ENCODE measurements at places on chromosomes 3 and 15.

DNA sequence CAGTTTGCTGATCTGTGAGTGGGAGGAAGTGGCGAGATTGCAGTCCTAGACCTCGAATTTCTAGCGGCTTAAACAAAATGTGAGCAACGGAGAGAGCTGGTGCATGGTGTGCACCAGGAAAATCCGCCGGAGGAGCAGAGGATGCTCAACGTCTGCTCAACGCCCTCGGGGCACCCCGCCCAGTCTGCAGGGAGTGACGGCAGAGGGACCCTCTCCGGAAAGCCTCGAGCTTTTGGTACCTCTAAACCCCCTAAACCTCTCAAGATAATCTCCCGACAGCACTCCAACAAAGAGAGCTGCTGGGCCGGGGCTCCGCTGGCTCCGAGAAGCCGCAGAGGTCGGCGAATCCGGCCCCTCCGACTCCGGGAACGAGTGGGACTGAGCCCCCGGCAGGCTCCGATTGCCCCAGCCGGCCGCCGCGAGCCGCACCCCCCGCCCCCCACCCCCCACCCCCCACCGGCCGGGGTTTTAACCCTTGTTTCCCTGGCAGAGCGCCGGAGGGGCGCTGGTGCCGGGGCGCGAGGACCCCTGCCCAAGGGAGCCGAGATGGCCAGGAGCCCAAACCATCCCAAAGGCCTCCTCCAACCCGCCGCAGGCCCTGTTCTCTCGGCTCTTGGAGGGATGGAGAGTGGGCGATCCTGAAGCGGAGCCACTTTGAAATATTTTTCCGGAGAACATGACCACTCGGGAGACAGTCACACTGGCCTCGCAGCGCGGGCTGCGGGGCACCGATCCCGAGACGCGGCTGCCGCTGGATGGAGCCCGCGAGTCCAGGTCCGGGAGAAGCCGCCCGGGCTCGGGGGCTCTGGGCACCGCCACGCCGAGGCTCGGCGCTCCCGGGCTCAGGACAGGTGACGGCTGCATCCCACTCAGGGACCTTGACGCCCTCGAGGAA lies 1.5 kb downstream of the MEGF11 start:
- DNase-seq, result peak; percentile 69

DNA sequence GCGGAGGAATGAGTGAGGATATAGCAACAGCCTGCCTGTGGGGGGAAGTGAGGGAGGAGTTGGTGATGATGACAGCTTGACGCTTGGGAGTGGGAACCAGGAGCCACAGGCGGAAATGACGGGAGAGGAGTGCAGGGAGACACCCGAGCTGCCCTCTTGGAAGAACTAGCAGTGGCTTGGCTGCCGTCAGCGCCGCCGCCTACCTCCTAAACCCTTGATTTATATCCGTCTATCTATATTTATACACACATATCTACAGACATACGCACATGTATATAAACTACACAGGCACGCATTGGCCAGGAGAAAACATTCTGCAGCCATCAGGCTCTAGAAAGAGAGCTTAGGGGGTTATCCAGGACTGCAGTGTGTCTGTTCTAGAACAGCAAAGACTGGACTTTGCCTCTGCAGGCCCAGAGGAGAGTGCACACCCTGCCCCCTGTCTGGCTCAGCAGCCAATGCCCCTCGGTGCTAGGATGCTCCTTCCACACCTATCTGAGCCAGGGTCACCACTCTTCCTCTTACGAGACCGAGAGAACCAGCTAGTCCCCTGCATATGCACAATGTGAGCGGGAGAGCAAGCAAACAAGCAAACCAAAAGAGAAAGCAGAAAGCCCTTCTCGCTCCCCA lies 45.3 kb upstream of the MAGEF1 start:
- peak; percentile 52 for DNase-seq

- no peak for DNase-seq
Observed at GRCh38 chr3:58696093-58696492, 29.5 kb upstream of the FAM3D start.

DNA sequence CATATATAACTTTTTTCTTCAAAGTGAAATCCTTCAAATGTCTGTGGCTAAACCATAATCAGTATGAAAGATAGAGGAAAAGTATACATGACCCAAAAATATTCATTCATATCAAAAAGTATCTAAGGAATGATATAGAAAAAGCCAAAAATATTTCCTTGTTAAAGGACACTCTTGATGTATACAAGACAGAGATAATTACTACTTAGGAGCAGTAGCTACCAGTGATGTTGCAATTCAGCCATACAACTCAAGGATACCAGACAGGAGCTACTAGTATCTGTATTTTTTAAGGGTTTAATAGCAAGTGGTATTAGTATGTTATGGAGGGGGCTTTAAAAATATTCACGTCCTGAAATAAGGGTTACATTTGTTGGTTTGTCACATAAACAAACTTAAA lies 37.0 kb downstream of the FBXL22 start:
- no peak for DNase-seq

- no peak for DNase-seq
Observed at GRCh38 chr3:187454085-187454815, 86.1 kb downstream of the RTP4 start.

DNA sequence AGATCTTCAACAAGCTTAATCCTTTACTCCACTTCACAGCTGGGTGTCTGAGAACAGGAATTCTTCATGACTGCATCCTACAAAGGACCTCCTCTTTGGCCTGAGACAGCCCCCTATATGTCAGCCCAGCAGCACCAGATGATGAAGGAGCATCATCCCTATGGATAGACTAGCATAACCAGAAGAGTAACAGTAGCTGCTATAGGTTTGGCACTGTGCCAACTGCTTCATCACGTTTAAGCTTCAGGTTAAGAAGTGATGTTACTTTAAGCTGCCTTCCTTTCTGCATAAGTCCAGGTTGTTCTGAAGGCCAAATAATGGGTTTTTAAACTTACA lies 50.6 kb downstream of the CMSS1 start:
- DNase-seq, result peak; percentile 37

- DNase-seq, result no peak
Observed at GRCh38 chr3:190644766-190645165, 130.9 kb downstream of the IL1RAP start.

GRCh38 chr3:157417247-157417646 lies 19.4 kb upstream of the PTX3 start:
- DNase-seq, result no peak

DNA sequence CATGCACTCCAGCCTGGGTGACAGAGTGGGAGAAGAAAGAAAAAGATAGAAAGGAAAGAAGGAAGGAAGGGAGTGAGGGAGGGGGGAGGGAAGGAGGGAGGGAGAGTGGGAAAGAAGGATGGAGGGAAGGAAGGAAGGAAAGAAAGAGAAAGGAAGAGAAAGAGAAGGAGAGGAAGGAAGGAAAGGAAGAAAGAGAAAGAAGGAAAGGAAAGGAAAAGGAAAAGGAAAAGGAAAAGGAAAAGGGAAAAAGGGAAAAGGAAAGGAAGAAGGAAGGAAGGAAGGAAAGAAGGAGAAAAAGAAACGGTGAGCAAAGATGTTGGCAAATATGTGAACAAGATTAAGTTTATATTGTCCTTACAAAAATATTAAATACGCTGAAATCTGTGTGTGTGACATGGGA lies 36.2 kb upstream of the TICRR start:
- no peak for DNase-seq

DNA sequence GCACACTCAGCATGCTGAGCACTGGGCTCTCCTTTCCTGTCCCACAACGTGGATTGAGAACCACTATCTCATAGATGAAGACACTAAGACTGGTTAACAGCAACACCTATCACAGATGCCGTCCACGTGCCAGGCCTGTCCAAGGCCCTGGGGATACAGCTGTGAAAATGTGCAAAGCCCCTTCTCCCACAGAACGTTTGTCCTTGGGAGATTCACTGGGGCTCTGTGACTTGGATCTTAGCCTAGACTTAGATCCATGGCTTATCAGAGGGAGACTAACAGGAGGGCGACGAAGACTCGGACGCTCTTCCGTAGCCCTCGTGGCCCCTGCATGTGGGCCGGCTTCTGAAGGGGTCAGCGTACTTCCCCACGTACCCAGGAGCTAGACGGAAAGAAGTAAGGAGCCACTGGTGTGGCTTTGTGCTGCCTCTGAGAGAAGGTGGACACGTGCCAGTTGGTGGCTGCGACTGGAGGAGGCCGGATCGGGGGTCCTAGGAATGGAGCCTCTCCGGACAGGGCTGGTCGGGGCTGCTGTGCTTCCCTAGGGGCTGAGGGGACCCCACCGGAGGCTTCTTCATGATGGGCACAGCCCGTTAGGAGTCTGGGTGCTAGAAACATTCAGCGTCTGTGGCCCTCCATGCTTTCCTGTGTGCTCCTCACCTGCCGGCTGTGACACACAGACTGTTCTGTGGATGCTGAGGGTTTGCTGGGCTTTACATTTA lies 964 bp downstream of the NRROS start:
- DNase-seq, result no peak

DNA sequence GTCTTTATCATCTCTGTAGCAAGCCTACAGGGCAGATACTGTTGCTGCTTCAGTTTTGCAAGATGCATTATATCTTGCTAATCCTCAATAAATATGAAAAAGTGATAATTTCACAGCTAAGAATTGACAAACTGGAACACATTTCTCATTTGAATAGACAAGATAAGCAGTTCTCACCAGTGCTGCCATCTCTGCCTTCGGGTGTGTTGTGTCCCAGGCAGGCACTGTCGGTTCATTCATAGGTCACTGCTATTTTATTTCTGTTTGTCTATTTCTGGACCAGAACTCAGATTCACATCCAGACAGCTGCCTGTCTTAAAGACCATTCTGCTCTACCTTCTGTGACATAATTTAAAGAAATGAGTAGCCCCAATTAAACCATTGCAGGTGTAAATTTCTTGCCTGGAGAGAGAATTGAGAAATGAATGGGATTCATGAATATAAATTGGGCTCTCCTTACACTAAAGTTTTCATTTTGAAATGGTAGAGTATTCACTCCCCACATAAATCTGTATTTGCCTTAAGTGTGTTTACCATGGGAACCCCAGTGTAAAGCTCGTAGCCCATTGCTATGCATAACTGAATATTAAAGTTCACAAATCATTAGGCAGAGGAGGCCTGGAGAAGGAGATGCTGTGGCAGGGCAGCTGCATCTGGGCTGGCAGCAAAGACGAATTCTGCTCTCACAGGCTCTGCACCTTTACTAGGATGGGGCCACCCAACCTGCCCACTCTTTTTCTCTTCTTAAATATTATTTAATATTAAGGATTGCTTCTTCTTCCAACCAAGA lies 149.9 kb downstream of the ARPP21 start:
- no peak for DNase-seq

GRCh38 chr3:37489355-37489754 lies 315.0 kb upstream of the LRRFIP2 start:
- DNase-seq, result no peak

GRCh38 chr3:156424758-156425157 lies 130.2 kb downstream of the SSR3 start:
- peak; percentile 54 for DNase-seq

GRCh38 chr3:3907023-3907422 lies 107.8 kb downstream of the LRRN1 start:
- DNase-seq, result no peak

- DNase-seq, result no peak
Observed at GRCh38 chr3:128367761-128368160, 98.9 kb downstream of the DNAJB8 start.

DNA sequence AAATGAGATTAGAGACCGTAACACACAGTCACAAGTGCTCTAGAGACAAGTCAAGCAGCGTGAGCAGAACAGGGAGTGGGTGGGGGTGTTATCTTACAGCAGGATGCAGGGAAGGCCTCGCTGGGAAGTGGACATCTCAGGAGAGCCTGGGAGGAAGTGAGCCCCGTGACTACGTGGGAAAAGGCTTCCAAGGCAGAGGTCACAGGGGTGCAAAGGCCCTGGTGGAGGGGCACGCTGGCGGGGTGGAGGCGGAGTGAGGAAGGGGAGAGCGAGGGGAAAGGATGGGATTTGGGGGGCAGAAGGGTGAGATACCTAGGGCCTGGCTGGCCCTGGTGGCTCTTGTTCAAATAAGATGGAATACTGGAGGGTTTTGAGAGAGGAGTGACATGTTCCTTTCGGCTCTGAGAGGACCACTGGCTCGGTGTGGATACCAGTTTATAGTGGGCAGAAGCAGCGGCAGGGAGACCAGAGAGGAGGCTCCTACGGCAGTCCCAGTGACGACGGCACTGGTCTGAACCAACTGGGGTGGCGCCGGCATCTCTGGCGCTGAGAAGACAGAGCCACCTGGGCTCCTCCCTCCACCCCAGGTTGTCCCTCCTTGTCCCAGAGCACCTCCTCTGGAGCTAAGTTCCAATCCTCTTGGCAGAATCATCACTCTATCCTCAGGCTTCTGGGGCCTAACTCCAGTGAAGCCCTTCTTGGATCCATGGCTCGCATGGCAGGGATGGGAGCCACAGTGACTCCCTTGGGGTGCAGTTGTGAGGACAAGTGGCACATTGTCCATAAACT lies 266.2 kb upstream of the LYSMD4 start:
- DNase-seq, result no peak

- peak; percentile 18 for DNase-seq
Observed at GRCh38 chr3:154758109-154758868, 321.8 kb upstream of the MME start.

All from NCI-H2171 treated with DMSO at 0.1 percent for 48 hours (cell line).